ENCODE measurements at places on chromosomes 7 and 10.

- DNase-seq: no peak
These were observed 6.6 kb downstream of the AFAP1L2 start for GRCh38 chr10:114397651-114398145.

- DNase-seq: no peak
These were observed 158.4 kb upstream of the ZNF32 start for GRCh38 chr10:43806831-43807640.

GRCh38 chr10:70118196-70118595 is 14.4 kb downstream of the AIFM2 start:
- no peak for DNase-seq

- no peak for DNase-seq
These were observed 82.0 kb downstream of the MKI67 start for GRCh38 chr10:128044186-128044585.

- DNase-seq: no peak
These were observed 13.3 kb downstream of the FAM107B start for GRCh38 chr10:14761372-14761771.

DNA sequence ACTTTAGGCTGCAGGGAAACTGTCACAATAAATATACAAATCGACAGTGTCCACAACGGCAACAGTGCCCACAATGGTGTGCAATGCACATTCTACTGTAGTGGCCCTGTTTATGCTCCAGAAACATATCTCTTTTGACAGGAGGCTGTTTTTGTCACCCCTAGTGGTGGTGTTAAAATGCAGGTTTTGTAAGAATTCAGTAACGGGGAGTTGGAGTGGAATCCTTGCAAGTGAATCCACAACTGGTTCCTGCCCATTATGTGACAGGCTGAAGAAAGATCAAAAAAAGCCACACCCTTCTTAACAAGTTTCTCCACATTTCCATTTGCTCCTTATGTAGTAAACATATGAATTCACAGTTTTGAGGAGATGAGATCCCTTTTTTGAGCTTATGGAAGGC is 58.5 kb downstream of the BEND7 start:
- DNase-seq: no peak

- DNase-seq: no peak
These were observed 82.6 kb downstream of the DNMBP start for GRCh38 chr10:99926925-99927720.

GRCh38 chr10:116026315-116026714 is 246.7 kb downstream of the GFRA1 start:
- DNase-seq: no peak

GRCh38 chr7:44694766-44695165 is 53.9 kb upstream of the ZMIZ2 start:
- DNase-seq: no peak

GRCh38 chr7:102291056-102291915 is 4.6 kb downstream of the SH2B2 start:
- peak; percentile 26 for DNase-seq

DNA sequence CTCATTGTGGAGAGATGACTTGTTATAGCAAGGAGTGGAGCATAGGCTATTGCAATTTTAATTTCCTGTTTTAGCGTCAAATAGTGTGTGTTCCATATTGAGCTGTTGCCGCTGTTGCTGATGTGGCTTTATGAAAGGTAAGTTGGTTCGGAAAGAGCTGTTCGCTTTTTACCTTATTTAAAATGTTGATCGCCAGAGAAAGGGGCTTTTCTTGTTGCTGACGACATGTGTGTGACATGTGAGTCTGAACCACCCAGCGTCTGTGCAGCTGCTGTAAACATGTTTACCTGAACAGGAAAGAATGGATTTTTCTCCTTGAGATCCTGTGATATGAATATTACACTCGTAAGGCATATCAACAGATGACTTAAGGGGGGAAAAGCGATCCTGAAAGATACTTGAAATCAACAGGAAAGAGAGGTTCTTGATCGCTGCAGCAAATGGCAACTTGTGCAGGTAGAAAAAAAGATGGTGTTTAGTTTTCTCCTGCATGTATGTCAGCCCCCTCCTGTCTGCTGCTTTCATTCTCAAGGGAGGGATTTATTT is 2.5 kb downstream of the ZEB1 start:
- peak; percentile 35 for DNase-seq

Data from CD4-positive, alpha-beta T cell treated with Interleukin-15 for 4 hours (primary cell).